ENCODE measurements at places on chromosomes 5 and 9.

- DNase-seq = no peak
Observed at GRCh38 chr5:18379189-18379588, 744.9 kb downstream of the TAF11L14 start.

DNA sequence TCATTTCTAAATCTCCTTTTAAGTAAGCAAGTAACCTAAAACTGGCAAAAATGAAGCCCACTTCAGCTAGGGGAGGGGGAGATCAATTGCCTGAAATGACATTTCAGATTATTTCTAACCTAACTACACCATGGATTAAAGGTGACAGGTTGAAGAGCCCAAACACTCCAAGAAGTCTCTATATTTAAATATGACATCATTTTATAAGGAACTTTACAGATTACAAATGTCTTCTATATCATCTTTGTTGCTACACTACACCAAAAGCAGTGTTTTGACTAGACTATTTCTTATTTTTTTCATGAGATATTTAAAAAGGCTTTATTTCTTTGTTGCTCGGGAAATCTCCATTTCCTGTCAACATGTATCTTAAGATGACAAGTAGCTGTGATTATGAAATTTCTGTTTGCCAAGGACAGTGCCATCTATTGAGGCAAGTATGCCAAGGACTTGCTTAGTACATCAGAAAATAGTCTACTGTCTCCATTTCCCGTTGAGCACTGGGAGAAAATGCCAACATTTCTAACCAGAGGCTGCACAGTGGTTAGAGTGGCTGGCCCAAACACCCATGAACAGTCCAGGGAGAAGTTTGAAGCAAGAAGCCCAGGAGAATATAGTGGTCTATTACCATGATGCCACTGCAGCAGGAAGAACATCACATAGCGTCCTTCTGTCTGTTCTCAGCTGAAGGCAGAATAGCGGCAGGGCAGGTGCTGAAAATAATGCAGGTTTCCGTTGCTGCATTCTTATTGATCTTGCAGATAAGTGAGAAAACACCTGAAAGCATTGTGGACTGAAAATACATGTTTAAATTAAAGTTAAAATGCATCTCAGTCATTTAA is 93.4 kb upstream of the ITGA2 start:
- DNase-seq = no peak

GRCh38 chr9:107175041-107175440 is 108.0 kb upstream of the RAD23B start:
- no peak for DNase-seq

GRCh38 chr5:39202597-39203274 is 16.6 kb downstream of the FYB1 start:
- no peak for DNase-seq

- DNase-seq = no peak
Observed at GRCh38 chr5:118236108-118236849, 752.1 kb downstream of the DTWD2 start.

- DNase-seq = no peak
Observed at GRCh38 chr5:11322133-11322532, 561.1 kb upstream of the DAP start.

- DNase-seq = no peak
Observed at GRCh38 chr5:1065143-1065750, 46.6 kb downstream of the SLC12A7 start.

GRCh38 chr5:116671211-116671736 is 96.7 kb upstream of the SEMA6A start:
- no peak for DNase-seq
